Stimulated activated CD4-positive, alpha-beta T cell treated with anti-CD3 and anti-CD28 coated beads, Interleukin-2, amount 100 ng/mL, for 24 hours (primary cell): ENCODE measurements at places on chromosomes 2 and 18.

DNA sequence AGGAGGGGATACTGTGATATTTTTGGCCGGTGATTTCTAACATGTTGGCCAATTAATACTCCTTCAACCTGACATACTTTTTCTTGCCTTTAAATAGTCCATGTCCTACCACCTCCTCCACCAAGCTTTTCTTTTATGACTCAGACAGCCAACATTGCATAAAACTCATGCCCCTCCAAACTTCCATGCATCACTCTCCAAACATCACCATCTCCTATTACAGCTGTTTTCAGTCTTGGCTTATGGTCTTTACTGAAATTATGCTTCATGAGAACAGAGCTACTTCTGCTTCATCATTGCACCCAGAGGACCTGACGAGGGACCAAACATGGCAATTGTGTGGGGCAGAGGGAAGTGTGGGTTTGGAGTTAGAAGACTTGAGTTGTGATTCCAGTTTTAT lies 305.4 kb downstream of the LPIN1 start:
- no peak for DNase-seq

- no peak for DNase-seq
Measured at GRCh38 chr2:1041012-1041805, 90.6 kb downstream of the SNTG2 start.

GRCh38 chr2:113050921-113051895 lies 1.5 kb downstream of the IL36B start:
- DNase-seq = peak; percentile 10

- no peak for DNase-seq
Measured at GRCh38 chr18:79587779-79588635, 91.6 kb upstream of the CTDP1 start.

- no peak for DNase-seq
Measured at GRCh38 chr2:20641123-20641985, 9.5 kb downstream of the HS1BP3 start.

- DNase-seq = no peak
Measured at GRCh38 chr2:191512216-191512835, 165.6 kb upstream of the NABP1 start.

GRCh38 chr2:71546777-71547281 lies 93.5 kb downstream of the DYSF start:
- no peak for DNase-seq

GRCh38 chr2:196640031-196640548 lies 575 bp downstream of the CCDC150 start:
- no peak for DNase-seq

DNA sequence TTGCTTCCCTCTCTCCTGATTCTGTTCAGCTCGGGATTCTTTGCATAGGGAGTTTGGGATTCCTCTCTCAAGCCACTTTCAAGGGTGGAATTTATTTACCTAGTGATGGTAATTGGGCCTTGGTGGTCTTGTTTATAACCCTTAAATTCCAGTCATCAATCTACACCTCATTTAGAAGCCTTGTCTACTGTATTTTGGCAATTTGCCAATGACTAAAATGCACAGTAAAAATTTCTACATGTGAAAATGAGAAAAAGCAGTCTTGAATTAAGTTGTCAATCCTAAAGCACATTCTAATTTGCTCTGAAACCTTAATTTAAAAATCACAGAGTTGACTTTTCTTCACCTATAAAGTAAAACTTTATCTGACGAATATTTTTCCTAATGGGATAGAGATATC lies 749.2 kb upstream of the CRIM1 start:
- DNase-seq = no peak

- DNase-seq = no peak
Measured at GRCh38 chr2:85276571-85277118, 51.1 kb downstream of the TGOLN2 start.

GRCh38 chr18:61910101-61910500 lies 17.3 kb upstream of the RNF152 start:
- DNase-seq = no peak

GRCh38 chr2:96950381-96951124 lies 35.8 kb downstream of the FAM178B start:
- DNase-seq = no peak

- DNase-seq = no peak
Measured at GRCh38 chr2:225400546-225401400, 1.3 kb downstream of the NYAP2 start.

- no peak for DNase-seq
Measured at GRCh38 chr2:39160982-39161381, 40.1 kb upstream of the SOS1 start.

DNA sequence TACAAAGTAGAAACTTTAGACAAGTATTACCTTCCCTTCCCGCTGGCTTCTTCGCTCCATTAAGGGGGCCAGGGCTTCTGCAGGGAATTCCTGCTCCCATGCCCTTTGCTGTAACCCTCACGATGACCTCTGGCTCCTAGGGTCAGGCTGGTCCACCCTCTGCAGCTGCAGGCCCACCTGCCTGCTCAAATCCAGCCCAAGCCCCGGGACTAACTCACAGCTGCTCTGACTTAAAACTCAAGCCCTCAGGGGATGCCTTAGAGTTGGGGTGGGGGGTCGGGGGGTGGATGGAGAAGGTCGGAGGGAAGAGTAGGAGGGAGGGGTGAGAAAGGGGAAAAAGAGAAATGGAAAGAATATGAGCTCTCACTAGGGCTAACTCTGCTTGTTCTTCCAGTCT lies 4.9 kb downstream of the IGFBP5 start:
- no peak for DNase-seq

DNA sequence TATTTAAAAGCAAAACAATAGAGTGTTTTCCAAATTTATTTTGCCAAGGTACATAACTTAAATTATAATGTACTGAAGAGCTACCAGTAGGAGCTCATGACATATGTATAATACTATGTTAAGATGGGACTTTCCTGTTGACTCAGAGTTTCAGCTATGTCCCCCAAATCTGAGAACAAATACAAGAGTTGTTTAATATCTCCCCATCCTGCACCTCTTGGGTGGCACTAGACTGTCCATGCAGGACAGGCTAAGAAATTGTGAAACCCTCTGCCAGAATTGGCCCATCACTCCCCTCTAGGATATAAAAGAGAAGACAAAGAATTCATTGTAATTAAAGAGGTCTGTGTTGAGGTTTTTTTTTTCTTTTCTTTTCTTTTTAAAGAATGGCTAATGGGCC lies 21.7 kb upstream of the CTAGE1 start:
- no peak for DNase-seq

DNA sequence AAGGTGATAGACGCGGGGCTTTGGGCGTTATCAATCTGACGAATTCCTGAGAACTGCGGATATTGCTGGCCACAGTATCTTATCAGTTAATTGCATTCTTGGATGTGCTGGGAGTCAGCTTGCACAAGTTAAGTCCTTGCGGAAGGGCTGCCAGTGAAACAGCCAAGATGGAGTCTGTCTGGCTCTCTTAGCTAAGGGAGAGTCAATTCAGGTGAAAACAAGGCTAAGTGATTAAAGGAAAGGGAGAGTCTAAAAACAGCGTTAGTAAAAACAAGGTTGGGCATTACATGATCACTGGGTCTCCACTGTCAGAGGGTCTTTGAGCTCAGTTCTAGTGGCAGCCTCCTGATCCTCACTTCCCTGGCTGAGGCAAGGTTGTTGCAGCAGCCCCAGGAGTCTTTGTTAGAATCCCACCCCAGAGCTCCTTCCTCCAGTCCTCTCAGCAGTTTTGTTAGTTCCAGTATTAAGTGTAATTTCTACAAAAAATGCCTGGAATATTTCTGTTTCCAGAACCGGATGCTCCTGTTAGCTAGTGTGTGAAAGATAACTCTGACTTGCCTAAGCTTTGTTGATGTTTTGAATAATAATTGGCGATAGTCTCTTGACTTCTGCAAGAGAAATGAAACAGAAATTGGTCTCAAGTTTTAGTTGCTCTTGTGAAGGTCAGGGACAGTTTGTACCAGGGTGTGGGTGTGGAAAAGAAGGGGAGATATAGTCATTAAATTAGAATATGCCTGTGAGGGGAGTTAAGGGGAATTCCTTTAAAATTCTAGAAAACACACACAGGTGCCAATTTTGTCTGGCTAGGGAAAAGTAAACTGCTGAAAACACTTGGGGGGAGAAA lies 10.6 kb downstream of the CFLAR start:
- no peak for DNase-seq

DNA sequence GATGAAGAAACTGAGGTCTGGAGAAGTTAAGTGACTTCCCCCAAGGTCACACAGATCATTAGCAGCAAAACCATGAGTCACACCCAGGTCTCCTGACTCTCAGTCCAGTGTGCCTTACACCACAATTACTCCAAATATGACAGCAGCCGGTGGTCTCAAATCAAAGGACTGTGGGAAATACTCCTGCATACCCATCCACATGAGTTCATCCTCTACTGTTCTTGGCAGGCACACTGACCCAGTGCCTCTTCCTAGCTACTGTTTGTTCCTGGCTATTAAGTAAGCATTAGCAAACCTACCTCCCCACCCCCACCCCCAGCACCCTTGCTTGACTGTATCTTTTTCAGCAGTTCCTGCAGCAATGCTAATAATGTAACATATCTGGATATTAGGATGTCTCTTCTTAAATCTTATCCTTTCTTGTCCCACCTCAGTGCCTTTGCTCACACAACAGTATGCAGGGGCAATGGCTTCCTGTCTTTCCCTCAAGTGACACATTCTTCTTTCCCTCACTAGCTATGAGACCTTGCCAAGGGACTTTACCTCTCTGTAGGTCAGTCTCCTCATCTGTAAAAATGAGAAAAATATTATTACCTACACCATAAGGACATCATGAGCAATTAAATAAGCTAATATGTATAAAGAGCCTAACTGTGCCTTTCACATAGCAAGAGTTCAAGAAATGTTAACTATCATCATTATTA lies 46.2 kb downstream of the FAM98A start:
- no peak for DNase-seq

DNA sequence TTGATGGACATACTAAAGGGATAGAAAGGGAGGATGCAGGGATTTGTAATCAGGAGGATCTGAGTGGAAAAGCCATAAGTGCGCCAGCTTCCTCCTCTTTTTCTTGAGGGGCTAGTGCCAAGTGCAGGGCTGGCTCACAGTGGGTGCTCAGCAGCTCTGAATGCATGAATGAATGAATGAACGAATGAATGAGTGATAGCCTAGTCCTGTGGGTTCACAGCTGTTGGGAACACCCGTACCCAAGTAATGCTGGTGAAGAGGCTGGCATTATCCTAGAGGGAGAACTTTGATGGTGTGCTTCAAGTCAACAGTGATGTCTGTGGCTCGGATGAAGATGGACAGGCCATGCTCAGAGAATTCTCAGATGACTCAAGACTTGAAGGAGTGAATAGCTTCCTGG lies 108.8 kb downstream of the KCTD1 start:
- no peak for DNase-seq

GRCh38 chr2:8840475-8841091 lies 3.2 kb upstream of the KIDINS220 start:
- DNase-seq = no peak

- DNase-seq = no peak
Measured at GRCh38 chr2:20680744-20681375, 13.9 kb downstream of the GDF7 start.
